ENCODE measurements at places on chromosomes 7 and 10.

- DNase-seq: no peak
These were observed 103.0 kb downstream of the COL26A1 start for GRCh38 chr7:101465576-101466196.

GRCh38 chr10:60921633-60922032, 22.4 kb downstream of the RHOBTB1 start:
- DNase-seq: no peak

GRCh38 chr10:117552701-117553141, 10.2 kb downstream of the EMX2 start:
- DNase-seq: no peak

DNA sequence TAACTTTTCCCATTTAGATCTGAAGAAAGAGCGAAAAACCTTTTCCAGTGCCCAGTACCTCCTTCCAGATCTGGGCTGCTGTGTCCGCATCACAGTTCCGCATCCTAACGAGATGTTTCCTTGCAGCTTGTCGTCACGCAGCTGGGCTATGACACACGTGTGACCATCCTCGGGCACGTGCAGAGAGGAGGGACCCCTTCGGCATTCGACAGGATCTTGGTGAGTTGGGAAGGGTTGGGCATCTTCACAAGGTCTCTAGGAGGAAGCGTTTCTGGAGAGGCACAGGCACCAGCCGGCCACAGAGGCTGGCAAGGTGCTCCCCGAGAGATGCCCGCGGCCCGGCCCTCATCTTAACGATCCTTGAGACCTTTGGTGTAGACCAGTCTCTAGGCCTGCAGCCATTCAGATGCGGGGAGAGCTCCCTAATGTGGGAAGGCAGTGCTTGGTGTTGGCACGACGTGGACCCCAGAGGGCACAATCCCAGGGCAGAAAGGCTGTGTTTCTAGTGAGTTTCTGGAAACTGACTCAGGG, 41.3 kb downstream of the PFKP start:
- DNase-seq: no peak

DNA sequence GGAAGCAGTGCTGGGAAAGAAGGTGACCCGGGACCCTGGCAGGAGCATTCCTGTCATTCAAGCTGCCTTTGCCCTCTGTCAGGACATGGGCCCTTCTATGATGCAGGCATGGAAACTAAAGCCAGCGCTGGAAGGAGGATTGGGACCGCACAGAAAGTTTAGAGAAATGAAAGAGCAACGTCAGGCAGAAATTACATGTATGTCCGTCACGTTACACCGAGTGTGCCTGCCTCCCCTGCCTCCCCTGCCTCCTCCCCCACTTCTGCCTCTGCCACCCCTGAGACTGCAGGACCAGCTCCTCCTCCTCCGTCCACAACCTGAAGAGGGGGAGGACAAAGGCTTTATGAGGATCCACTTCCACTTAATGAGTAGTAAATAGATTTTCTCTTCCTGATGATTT, 13.9 kb upstream of the PWWP2B start:
- DNase-seq: no peak

GRCh38 chr7:112414855-112415490, 35.3 kb upstream of the IFRD1 start:
- peak; percentile 41 for DNase-seq

All from NCI-H2029 treated with DMSO at 0.1 percent for 48 hours (cell line).